ENCODE measurements at places on chromosomes 4 and X.

GRCh38 chrX:154294791-154295574, at the start of gene TEX28:
TSS of gene TEX28 (minus strand) at chrX:154295124. CDS start at chrX:154292117, 3,007 bp downstream.
- no peak for DNase-seq

- DNase-seq = no peak
These were observed 284.2 kb upstream of the F9 start for GRCh38 chrX:139246295-139246694.

DNA sequence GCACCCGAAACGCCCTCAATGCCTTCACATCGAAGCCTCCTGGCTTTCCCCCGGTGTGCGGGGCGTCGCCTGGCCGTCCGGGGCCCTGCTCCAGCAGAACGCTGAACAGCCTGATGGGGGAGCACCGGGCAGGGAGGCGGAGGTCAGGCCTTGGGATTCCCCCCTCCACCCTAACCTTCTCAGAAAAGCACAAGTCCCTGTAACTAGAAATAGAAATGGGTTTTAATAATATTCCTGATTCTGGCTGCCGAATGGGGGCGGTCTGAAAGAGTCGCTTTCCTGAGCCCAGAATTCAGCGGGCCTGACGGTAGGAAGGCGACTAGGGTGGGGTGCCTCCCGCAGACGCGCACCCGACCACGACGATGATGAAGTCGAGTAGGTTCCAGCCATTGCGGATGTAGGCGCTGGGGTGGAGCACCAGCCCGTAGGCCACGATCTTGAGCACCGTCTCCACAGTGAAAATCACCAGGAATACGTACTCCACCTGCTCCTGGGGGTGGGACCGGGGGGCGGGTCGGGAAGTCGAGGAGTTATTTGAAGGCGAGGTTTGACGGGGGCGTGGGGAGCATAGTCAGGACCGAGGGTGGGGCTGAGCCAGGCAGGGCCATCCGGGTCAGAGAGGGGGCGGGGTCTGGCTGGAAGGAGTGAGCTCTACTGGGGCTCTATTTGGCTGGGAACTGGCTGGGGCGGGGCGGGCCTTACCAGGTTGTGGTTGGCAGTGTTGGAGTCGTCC, 2.5 kb downstream of the CACNA1F start:
- DNase-seq = peak; percentile 57

- DNase-seq = no peak
These were observed 138.5 kb upstream of the ZIC3 start for GRCh38 chrX:137427426-137427778.

GRCh38 chrX:40864972-40865371, 129.6 kb upstream of the MED14 start:
- DNase-seq = no peak

DNA sequence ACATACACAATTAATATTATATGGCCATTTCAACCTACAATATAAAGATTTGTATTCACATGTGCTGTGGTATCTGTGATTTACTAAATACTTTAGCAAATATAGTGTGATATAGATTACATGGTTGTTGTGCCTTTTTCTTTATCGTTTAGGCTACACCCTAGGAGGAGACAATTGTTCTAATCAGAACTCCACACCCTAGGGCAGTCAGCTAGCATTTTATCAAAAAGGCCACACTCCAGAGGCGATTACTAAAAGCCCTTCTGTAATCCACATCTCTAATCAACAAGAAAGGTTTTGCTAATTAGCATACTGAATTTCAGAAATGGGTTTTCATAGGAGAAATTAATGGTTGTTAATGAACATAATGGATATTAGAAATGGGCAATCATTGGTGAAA, 319.5 kb upstream of the NOCT start:
- DNase-seq = no peak

- DNase-seq = peak; percentile 58
These were observed 298.3 kb downstream of the TEX13A start for GRCh38 chrX:104922206-104922621.

GRCh38 chrX:151458824-151459223, 61.8 kb downstream of the VMA21 start:
- no peak for DNase-seq

GRCh38 chr4:73021634-73022033, 47.9 kb downstream of the COX18 start:
- DNase-seq = no peak

GRCh38 chr4:97374526-97374925, 768.8 kb downstream of the STPG2 start:
- no peak for DNase-seq

DNA sequence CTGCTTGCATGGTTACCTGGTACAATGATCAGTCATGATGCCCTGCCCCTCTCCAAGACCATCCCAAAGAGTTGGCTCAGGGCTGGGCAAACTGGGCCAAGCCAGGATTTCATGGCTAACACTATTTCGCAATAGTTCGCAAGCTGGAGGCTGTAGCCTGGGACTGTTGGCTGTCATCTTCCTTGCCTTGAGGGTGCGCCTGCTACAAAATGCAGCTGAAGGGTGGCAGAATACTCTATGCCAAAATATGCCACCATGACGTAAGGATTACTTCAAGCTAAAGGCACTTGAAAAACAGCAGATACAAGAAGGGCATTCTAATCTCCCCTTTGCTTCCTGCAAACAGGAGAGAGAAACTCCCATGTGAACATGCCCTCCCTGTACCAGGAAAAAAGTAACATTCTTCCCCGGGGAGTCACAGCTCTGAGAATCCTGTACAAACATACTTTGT, 21.0 kb downstream of the SAT1 start:
- DNase-seq = no peak

DNA sequence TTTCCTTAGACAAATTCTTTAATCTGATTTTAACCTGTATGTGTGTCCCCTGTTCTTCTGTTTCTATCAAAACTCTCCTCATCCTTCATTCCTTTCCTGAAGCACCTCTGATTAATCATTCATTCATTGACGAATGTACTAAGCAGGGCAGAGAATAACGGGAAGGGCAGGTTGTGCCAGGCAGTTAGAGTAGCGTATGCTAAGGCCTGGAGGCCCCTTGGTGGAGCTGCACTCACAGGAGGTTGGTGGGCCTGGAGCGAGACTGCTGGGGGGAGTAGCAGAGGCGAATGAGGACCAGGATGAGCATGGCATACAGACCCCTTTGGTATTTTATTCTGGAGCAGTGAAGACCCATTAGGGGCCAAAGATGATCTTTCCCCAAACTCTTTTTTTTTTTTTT, 22.5 kb downstream of the PTTG2 start:
- DNase-seq = no peak

GRCh38 chr4:75598390-75598789, 31.9 kb downstream of the CDKL2 start:
- no peak for DNase-seq

DNA sequence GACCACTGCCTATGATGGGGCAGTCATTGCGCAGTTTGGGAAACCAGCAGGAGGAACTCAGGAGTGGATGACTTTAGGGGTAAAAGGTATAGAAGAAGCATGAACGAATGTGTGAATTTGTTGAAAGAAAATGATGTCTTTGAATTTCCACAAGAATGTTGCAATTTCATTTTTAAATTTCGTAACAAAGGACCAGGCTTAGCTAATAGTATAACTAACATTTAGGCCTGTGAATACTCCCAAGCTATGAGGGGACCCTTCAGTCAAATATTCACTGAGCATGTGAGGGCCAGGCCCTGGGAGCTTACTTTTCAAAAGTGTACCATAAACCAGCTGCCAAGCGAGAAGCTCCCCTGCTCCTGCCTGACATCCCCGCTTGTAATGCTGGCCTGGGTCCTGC, 5.3 kb downstream of the MPC1L start:
- no peak for DNase-seq

DNA sequence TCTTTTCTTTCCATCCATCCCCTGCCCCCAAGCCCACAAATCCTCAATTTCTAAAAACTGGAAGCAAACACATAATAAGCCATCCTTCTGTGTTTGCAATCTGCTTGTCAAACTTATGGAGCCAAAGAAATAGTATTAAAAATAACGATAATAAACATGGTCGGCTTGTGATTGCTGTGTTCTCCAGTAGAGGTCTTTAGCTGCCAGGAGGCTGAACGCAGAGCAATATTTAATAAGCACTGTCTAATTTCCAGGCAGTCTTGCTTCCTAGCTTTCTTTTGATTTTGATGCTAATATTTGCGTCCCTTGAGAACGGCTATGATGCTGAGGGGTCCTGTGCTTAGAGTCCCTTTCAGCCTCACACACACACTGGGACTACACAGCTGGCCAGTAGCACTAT, 3.2 kb upstream of the HELT start:
- no peak for DNase-seq

DNA sequence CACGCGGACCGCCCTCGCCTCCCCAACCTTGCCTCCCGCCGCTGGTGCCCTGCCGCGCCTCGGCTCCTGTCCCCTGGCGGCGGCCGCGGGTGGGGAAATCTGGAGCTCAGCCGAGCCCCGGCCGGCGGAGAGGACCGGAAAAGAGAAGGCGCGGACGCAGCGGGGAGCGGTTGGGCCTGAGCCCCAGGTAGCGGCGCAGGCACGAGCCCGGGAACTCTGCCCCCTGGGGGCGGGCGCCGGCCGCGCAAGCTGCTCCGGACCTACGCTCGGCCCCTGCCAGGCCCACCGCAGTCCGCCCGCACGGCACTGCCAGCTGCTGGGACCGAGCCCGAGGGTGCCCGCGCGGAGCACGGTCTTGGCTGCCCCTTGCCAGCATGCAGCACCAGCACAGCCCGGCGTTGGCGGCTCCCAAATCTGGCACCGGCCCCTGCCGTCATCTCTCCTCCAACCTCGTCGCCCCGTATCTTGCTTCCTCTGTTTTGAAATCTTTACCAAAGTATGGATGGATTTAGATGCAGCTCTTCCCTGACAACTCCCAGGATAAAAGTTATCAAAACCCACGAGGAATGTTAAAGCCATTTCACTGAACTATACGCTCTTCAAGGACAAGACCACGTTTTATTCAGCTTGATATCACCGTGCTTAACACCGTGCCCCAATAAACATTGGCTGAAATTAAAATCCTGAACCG, at the start of gene PRSS12:
Gene PRSS12, minus strand, starts transcription at position 161 of the 691 bp plus-strand sequence. CDS start 283 bp downstream, outside the sequence.
- DNase-seq = peak; percentile 52

DNA sequence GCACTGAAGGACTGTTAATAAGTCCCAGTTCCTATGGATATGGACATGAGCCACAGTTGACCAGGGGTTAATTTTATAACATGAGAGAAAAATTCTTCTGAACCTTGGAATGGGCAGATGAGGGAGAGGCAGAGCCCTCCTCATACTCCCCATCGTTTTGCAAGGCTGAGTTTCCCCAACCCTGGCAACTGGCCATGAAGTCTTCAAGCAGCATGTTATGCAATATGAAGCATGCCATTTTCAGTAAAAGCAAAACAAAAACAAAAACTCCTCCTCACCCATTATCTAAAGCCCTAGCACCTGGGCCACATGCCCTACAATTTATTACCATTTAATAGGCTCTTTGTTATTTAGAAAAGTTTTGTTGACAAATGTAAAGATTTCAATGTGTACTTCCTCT, 64.5 kb downstream of the GPC4 start:
- DNase-seq = no peak

GRCh38 chr4:13168326-13168725, 315.8 kb downstream of the RAB28 start:
- no peak for DNase-seq

DNA sequence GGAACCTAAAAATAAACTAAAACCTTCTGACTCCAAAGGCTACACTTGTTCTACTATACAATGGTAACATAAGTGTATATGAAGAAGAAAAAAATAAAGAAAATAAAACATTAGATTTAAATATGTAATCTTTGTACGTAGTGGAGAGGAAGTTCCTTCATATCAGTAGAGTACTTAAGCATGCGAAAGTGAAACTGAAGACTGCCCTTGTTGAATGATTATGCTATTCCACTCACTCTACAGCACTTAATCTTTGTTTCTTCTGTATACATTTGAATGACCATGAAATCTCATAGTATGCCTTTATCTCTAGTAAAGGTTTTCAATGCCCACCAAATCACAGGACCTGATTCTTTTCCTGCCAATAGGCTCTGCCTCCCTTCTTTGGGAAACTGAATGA, 78.9 kb downstream of the NDST3 start:
- DNase-seq = no peak

DNA sequence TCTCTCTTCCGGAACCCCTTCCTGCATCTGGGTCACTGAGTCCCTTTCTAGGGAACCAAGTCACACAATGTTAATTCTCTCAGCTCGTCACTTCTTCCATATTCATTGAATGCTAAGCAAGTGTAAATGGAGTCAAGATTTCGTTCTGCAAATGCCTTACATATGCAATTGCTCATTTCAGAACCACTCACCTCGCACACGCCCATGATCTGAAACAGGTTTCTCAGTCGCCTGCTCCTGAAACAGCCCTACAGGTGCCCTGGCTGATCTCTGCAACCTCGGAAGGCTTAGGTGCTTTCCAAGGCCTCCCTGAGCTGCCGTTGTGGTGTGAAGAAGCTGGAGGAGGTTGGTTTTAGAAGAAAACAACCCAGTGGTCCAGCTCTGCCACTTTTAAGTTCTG, 100.8 kb upstream of the MSX1 start:
- DNase-seq = no peak

- no peak for DNase-seq
These were observed 54.2 kb upstream of the GRPEL1 start for GRCh38 chr4:7121866-7122653.

GRCh38 chrX:10033375-10034007, 66.3 kb downstream of the CLDN34 start:
- no peak for DNase-seq

- no peak for DNase-seq
These were observed 119.2 kb downstream of the IRF2 start for GRCh38 chr4:184355111-184355604.

GRCh38 chr4:3655963-3656362, 110.2 kb upstream of the ADRA2C start:
- DNase-seq = no peak

GRCh38 chr4:119041396-119041795, 94.2 kb upstream of the MYOZ2 start:
- no peak for DNase-seq

DNA sequence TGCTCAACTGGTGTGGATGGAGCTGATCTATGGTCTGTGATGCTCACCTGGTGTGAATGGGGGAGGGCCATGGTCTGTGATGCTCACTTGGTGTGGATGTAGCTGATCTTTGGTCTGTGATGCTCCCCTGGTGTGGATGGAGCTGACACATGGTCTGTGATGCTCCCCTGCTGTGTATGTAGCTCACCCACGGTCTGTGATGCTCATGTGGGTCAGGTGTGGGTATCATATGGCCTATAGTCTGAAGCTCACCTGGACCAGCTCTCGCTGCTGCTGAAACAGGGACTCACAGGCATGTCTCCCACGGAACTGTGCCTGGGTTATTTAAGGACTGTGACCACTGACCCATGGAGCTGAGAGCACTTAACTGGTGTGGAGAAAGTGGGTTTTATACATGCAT, 109.7 kb downstream of the CRLF2 start:
- DNase-seq = peak; percentile 1

All from activated naive CD4-positive, alpha-beta T cell treated with anti-CD3 and anti-CD28 coated beads, Interleukin-2, amount 50 U/mL, for 16 hours (primary cell).